Esophagus muscularis mucosa (tissue), 4 donors: ENCODE measurements at places on chromosomes 3 and 15. TPM values are rescaled to one million over a fixed set of nuclear protein-coding genes. Genes with fewer than 3 reads are reported as not detected.

GRCh38 chr3:115148142-115148790 lies 1.2 kb upstream of the ZBTB20 start:
- no peak for DNase-seq

GRCh38 chr15:54582863-54583643 lies 604.8 kb downstream of the UNC13C start:
- DNase-seq = no peak

DNA sequence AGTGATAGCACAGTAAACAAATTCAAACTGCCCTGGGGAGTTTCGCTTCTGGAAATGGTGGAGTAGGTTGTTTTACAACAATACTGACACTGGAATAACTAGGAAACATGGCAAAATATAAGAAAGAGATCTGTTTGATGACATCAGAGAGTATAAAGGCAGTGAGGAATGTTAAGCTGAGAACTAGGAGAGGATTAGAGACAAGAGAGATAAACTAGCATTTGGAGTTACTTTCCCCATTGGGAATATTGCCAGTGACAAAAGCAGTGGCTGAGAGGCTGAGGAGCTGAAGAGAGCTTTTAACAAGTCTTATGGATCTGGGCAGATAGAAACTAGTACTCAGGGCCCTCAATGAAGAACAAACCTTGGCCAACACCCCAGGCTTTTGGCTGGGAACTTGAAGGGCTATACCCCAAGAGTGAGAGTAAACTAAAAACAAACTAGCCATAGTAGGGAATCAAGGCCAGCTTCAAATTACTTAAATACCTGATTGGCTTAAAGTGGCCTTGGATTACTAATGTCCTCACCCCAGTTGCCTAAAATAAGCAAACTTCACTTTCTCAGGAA lies 280.4 kb downstream of the KLF13 start:
- DNase-seq = no peak

Gene HHATL
- not detected for total RNA-seq

Gene DZIP1L
- total RNA-seq = 15.8 TPM
